AML-193 (cell line): ENCODE measurements at places on chromosomes 3 and 15.

- peak; percentile 96 for DNase-seq
These were observed 7.7 kb downstream of the CCR2 start for GRCh38 chr3:46361408-46362283.

DNA sequence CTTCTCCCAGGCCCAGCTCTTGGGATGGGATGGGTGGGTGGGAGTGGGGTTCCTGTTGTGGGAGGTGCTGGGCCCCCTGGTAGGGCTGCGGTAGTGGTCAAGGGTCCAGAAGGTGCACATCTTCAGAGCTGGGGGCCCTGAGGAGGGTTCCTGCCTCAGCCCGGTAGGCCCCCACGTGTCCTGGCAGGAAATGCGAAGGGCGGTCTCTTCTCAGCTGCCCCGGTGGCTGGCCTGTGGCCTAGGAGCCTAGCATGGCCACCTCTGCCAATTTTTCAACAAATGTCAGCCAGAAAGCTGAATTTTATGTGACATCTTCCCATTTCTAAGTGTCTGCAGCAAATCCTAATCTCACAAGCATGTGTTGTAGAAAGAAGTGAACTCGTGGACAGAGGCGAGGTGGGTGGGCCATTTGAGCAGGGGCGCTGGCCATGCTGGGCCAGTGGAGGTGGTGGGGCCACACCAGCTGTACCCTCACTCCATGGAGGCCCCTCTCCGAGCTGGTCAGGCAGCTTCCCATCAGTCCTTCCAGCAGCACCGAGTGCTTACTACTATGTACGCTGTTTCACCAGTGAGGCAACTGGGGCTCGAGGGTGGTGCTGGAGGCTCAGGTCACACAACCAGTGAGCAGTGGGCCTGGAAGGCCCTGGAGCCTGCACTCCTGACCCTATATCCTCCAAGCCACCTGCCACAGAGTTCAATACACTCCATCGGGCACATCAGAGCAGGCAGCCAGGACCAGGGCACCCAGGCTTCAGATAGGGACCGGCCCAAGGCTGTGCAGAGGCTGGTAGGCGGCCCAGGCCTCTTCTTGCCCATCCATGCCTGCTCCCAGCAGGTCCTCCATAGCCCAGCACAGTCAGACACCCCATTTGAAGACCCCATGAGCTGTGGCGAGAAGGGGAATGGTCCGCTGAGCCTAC is 23.2 kb downstream of the FBLN2 start:
- no peak for DNase-seq

- DNase-seq: no peak
These were observed 25.9 kb downstream of the LTF start for GRCh38 chr3:46438831-46439230.

DNA sequence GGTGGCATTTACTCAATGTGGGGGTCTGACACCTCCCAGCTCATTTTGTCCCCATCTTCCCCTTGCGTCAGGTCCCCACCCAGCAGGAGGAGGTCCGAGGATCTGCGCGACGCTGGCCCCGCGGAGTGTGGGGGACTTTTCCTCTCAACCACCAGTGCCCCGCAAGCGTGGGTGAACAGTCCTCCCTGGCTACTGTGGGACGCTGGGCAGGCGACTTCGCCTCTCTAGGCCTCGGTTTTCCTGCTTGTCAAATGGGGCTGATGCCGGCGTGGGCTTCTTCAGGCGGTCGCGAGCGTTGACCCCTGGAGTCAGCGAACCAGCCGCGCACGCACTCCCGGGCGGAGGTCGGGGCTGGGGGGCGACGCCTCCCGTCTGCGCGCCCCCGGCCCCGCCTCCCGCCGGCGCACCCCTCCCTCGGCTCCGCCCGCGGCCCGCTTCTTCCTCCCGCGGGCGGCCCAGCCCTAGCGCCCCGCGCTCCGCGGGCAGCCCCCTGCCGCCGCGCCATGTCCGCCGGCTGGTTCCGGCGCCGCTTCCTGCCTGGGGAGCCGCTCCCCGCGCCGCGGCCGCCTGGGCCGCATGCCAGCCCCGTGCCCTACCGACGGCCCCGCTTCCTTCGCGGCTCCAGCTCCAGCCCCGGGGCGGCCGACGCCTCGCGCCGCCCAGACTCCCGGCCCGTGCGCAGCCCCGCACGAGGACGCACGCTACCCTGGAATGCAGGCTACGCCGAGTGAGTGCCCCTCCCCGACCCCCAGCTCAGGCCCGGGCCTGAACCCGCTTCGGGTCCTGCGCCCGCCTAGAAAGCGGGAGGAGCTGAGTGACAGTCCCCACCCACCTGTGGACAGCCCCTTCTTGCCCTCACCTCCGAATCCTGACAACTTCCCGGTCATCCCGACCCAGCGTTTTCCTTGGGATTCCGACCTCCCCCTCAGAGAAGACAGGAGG is at the start of gene PPM1M:
PPM1M (plus strand) TSS at position 438 of the 942 bp plus-strand sequence; CDS start at position 504, 66 bp downstream.
- peak; percentile 60 for DNase-seq

DNA sequence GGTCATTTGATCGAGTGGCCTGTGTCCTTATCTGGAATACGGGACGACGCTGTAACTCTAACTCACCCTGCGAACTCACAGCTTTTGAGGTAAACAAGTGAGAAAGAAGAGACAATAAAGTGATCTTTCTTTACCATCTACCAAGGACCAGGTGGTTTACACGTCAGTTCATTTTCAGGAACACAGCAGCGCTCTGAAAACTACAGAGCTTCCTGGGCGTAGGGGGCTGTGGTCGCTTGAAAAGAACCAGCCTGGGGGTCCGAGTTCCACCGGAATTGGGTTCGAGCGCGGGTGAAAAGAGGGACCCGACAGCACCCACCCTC is 357 bp downstream of the KIAA1143 start:
- DNase-seq: peak; percentile 17

- DNase-seq: no peak
These were observed 450.9 kb downstream of the MAGI1 start for GRCh38 chr3:65587650-65588439.

DNA sequence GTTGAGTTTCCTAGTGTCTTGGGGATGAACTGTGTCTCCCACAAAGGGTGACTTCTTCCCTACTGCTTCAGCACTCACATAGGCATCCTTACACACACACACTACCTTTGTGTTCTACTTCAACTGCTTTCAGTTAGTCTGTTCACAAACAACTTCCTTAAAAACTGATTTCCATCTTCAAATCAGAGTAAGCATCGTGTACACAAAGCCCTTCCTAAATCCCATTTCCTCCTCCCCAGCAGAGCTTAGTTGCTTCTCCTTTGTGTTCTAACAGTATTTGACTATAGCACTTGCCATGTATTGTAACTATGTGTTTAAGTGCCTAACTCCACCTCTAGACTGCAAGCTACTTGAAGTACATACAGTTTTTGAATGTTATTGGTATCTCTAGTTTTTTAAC is 71.7 kb downstream of the TNIK start:
- DNase-seq: no peak

- DNase-seq: no peak
These were observed 30.0 kb upstream of the GMNC start for GRCh38 chr3:190892395-190892902.

GRCh38 chr3:116037954-116038911 is 407.1 kb downstream of the LSAMP start:
- DNase-seq: peak; percentile 64

GRCh38 chr3:123523023-123523412 is 61.8 kb downstream of the HACD2 start:
- DNase-seq: peak; percentile 85

GRCh38 chr3:178685591-178685906 is 149.3 kb downstream of the KCNMB2 start:
- DNase-seq: no peak

GRCh38 chr3:133722935-133723334 is 23.3 kb upstream of the TF start:
- DNase-seq: no peak

GRCh38 chr15:70006259-70007147 is 91.2 kb downstream of the TLE3 start:
- DNase-seq: no peak

DNA sequence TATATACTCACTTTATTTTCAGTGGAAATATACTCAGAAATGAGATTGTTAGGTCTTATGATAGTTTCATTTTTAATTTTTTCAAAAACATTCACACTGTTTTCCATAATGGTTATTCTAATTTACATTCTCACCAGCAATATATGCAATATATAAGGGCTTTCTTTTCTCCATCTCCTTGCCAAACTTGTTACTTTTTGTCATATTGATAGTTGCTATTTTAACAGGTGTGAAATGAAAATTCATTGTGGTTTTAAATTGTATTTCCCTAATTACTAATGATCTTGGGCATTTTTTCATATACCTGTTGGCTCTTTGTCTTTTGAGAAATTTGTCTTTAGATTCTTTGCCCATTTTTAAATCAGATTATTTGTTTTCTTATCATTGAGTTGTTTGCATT is 325.2 kb downstream of the DIPK2A start:
- no peak for DNase-seq

DNA sequence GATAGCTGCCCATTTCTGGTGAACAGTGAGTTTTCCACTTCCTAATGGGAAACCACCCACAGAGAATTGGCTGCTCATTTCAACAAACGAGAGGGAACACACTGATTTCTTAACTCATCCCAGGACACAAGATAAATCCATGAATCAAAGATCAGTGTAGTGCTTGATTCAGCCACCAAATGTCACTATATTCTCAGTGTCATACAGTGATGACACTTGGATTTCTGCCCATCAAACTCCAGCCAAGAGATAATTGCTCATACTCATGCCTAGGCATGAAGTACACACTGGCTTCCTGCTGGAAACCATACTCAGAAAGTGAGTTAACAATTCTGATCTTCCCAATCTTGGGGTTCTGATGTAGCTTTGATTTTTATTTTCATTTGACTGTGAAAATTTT is 35.4 kb upstream of the GRM7 start:
- DNase-seq: no peak

- no peak for DNase-seq
These were observed 187.5 kb downstream of the DOCK3 start for GRCh38 chr3:50862221-50862620.

DNA sequence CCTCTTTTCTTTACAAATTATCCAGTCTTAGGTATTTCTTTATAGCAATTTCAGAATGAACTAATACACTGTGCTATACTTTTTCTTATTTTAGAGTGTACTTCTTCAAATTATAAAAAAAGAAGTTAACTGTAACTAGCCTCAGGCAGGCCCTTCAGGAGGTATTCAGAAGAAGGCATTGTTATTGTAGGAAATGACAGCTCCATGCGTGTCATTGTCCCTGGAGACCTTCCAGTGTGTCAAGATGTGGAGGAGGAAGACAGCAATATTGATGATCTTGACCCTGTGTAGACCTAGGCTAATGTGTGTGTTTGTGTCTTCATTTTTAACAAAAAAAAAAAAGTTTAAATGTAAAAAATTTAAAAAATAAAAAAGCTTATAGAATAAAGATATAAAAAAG is 55.5 kb downstream of the IL12A start:
- no peak for DNase-seq

- no peak for DNase-seq
These were observed 33.2 kb downstream of the ADAMTS17 start for GRCh38 chr15:100308608-100309007.
